ENCODE measurements at places on chromosomes 1 and 21.

DNA sequence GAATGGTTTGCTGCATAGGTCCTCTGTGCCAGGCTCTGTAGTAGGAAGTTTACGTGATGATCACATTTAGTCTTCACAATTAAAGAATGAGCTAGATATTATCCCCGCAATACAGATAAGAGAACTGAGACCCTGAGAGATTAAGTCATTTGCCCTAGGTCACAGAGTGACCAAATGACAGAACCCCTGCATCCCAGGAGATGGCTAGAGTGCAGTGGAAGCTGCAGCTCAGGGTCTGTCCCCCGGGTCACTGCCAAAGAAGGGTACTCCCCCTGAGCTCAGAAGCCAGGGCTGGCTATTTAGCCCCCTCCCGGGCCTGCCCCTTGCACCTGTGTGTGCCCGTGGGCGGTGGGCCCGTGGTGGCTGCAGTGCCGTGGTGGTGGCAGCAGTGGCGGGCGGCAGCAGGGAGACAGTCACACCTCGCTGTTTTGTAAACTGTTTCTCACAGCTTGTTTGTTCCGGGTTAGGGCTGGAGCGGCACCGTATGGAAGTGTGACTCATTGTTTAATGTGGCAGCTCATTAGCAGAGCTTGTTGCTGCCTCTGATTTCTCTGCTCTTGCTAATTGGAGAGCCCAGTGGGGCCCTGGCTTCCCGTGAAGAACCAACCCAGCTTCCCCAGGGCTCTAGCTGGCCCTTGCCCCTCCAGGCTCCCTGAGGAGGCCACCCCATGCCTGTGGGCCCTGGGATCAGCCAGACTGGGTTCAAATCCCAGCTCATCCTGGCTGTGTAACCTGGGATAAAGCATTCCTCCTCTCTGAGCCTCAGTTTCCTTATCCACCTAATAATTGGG, 19.3 kb upstream of the FOXO6 start:
- DNase-seq, result peak; percentile 86

- DNase-seq, result no peak
Observed at GRCh38 chr1:236172041-236172579, 29.8 kb downstream of the GPR137B start.

- DNase-seq, result peak; percentile 62
Observed at GRCh38 chr1:184974056-184974836, at the start of gene NIBAN1. NIBAN1 (minus strand) TSS chr1:184974508; CDS start chr1:184974356, 152 bp downstream.

GRCh38 chr1:68383092-68383491, 66.7 kb downstream of the RPE65 start:
- DNase-seq, result no peak

- DNase-seq, result no peak
Observed at GRCh38 chr1:159835862-159836525, 9.3 kb downstream of the SLAMF8 start.

DNA sequence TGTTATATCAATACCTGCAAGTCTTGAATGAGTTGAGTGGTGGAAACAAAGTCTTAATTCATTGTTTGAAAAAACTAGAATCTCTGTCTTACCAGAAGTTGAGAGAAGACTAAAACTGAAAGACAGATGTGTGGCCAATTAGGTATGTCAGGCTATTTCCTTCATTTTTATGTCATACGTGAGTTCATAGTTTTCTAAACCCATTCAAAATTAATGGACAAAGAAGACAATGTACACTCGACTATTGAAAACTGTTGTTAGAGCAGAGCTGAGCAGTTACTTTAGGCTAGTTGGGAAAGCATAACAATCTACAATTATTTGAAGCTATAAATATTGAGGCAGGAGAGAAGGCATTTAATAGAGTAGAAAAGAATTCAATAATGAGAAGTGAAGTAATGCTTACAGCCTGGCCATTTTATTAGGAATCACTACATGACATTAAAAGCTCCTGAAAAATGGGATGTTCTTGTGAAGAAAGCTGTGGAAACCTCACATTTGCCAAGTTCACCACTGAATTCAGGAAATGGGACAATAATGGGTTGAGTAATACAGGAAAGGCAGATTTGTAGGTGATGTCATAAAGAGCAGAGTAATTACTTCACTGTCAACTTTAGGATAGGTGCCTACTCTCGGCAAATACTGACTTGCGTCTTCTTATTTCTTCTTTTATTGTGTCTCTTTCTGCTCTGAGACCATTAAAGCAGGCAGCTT, 204.4 kb downstream of the PLA2G4A start:
- no peak for DNase-seq

GRCh38 chr1:27557596-27558340, 46.2 kb downstream of the AHDC1 start:
- DNase-seq, result no peak

- no peak for DNase-seq
Observed at GRCh38 chr1:246798606-246799496, 74.6 kb downstream of the SCCPDH start.

- DNase-seq, result no peak
Observed at GRCh38 chr1:169517558-169518186, 31.9 kb upstream of the SLC19A2 start.

- DNase-seq, result no peak
Observed at GRCh38 chr1:66331658-66332547, 202.1 kb upstream of the SGIP1 start.

DNA sequence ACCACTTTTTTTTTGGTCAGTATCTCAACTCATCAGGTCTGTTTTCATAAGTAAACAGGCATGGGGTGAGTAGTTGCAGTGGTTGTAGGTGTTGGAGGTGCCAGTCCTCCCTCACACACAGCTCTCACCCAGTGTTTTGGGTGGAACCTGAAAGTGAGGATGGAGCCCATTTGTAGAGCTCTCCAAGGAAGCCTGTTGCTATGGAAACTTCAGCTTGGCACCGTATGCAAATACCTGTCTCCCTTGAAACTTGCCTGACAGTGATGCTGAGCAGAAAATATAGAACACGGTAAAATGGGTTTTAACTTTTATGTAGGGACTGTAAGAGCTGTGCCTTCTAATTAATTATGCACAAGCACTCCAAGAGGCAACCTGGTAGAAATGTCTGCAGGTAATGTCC, 214.1 kb downstream of the AJAP1 start:
- no peak for DNase-seq

DNA sequence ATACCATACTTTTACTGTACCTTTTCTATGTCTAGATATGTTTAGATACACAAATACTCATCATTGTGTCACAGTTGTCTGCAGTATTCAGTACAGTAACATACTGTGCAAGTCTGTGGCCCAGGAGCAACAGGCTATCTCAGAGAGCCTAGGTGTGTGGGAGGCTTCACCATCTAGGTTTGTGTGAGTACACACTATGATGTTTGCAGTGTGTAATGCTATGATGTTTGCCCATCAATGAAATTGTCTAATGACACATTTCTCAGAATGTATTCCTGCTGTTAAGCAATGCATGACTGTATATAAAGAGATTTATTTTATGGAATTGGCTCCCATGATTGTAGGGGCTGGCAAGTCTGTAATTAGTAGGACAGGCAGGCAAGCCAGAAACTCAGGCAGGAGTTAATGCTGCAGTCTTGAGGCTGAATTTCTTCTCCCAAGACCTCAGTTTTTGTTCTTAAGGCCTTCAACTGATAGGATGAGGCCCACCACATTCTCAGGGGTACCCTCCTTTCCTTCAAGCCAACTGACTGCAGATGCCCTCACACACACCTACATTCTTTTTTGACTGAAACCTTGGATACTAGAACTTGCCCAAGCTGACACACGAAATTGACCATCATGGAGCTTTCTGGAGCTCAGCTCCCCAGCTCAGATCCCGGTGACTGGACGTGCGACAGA, 7.7 kb upstream of the AGTRAP start:
- no peak for DNase-seq

GRCh38 chr1:21104683-21105082, 72.0 kb downstream of the EIF4G3 start:
- DNase-seq, result no peak

DNA sequence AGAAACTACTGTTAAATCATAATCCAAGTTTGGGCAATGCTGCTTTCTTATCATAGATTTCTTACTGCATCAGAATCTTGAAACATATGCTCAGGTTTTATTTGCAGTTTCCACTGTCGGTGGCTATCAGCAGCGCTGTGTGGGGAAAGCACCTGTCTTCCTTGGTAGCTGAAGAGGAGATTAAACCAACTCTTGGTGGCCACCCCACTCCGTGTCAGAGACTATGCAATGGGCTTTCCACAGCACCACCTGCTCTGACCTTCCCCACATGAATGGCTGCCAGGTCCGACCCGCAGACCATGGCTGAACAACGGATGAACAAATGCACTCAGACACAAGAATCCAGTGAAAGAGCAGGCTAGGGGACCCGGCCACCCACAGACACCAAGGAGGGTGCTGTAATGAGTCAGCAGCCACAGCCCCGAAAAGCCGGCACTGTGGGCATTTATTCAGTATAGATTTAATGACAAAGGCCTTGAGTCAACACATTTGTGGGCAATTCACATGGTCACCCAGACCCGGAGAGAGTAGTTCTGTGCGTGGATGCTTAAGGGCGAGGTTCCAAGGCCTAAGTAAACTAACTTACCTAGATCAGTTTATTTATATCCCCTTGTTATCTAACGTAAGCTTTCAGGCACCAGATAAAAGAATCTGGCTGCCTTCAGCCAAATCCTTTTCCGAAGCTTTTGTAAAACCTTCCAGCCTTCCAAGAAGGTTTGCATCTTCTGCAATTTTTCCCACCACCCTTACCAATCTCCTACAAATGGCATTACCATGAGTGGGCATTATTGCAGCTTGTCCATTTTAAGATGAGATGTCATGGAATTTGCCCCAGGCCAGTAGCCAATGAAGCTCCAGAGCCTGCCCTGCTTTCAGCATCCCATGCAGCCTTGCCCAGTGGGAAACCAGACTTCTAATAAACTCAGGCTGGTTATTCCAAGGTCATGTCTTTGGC, 82.7 kb downstream of the HLCS start:
- no peak for DNase-seq

DNA sequence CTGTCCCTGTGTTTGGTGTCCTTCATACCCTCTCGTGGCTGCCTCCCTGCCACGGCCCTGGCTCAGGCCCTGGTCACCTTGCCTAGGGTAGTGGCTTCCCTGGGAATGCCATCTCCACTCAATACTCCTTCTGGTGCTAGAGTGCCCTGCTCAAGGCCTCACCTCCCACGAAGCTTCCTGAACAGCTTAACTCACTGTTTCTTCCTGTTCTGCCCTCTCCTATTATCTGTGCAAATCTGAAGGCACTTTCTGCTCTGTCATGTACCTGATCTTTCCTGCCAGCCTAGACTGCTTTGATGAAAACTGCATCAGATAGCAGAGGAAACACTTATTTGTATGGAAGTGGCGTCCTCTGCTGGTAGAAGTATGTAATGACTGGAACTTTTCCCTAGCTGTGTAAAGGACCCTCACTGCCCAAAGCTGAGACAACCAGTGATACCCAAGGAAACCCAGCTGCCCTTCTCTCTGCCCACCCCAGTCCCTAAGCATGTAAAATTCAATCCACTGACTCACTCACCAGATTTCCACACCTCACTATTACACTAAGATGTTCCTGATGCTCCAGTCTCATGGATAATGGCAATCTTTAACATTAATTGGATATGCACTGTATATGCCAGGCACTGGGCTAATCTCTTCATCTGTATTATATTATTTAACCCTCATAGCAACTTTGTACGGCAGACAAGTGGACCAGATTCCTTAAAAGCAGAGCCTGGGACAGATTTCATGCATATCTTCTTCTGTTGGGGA, 36.2 kb upstream of the BTG2 start:
- peak; percentile 88 for DNase-seq

Measured in NCI-H2171 treated with DMSO at 0.1 percent for 48 hours (cell line).